ENCODE measurements at places on chromosomes 4 and X.

- no peak for DNase-seq
Observed at GRCh38 chrX:85996555-85996954, 50.8 kb downstream of the CHM start.

- no peak for DNase-seq
Observed at GRCh38 chrX:74781507-74782034, 143.7 kb downstream of the NEXMIF start.

DNA sequence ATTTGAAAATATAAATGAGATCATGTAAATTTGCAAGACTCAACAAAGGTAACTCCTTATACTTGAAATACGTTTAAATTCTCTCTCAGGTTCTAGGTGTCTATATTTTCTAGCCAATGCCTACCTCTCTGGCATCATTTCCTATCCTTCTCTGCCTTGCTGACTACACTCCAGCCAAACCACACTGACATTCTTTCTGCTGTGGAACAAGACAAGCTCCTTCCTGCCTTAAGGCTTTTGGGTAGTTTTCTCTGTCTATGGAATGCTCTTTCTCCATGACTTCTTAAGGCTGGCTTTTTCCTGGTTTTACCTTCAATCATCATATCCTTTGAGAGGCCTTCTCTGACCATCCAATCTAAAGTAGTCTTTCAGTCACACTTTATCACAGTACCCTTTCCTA lies 201.0 kb downstream of the SPRY1 start:
- no peak for DNase-seq

DNA sequence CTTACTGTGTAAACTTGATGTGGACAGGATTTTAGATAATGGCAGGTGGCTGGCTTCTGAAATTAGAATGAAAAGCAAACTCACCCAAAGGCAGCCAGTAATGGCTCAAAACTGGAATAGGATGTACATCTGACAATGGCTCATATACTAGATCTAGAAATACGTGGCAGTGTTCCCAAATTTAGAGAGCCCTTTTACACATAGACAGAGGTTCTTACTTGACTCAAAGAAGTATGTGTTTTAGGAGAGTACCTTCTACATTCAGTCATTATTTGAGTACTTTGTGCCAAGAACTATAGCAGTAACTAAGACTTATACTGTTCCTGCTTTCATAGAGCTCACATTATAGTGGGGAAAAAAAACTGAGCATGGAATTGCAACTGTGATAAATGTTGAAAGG lies 48.0 kb downstream of the UBE2K start:
- DNase-seq = no peak

- DNase-seq = no peak
Observed at GRCh38 chr4:7227008-7227407, 34.7 kb downstream of the SORCS2 start.

GRCh38 chr4:26218677-26219605 lies 101.9 kb upstream of the RBPJ start:
- no peak for DNase-seq

DNA sequence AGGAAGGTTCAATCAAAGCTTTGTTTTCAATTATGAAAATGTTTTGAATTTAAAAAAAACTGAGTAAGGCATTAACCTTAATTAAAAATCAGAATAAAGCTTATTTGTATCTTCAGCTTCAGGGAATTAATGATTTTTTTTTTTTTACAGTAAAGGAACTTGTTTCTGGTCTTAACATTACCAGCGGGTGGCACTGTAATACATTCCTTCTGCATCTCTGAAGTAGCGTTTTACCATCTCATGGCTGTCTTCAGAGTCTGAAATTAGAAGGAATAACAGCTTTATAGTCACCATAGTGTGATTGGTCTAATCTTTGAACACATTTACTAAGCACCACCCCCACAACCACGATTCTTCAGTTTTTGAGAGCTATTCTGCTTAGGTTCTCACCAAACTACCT lies 102.6 kb downstream of the IL1RAPL2 start:
- no peak for DNase-seq

DNA sequence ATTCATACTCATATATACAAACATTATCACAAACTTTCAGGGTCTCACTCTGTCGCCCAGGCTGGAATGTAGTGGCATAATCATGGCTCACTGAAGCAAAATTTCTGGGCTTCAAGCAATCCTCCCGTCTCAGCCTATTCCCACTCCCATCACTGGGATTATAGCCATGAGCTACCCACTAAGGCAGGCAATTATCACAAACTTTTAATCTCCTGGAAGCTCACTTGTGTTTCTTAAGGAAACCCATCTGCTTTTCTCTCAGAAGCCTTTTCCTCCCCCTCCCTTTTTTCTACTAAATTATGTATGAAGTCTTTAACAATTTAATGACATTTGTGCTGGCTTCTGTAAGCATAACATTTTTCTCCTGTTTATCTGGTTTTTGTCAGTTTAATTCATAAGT lies 170.5 kb downstream of the AREG start:
- no peak for DNase-seq

DNA sequence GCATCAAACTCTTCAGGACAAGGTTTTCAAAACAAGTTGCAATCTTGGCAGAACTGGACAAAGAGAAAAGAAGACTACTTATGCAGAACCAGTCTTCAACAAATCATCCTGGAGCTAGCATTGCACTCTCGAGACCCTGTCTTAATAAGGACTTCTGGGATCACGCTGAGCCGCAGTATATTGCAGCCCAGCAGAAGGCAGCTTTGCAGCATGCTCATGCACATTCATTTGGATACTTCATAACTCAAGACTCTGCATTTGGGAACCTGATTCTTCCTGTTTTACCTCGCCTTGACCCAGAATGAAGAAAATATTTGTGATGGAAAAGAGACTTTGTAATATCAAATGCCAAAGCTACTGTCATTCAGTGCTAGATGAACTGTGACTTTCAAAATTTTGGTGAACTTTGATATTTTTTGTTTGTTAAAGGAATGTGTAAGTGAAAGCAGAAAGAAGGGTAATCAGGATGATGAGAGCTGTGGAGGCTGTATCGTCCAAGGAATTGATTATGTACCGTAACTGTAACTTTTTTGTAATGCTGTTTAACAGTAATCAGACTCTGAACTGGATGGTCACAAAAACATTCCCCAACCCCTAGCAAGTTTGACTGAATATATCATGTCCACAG lies 27.2 kb downstream of the HSPA4L start:
- DNase-seq = no peak

DNA sequence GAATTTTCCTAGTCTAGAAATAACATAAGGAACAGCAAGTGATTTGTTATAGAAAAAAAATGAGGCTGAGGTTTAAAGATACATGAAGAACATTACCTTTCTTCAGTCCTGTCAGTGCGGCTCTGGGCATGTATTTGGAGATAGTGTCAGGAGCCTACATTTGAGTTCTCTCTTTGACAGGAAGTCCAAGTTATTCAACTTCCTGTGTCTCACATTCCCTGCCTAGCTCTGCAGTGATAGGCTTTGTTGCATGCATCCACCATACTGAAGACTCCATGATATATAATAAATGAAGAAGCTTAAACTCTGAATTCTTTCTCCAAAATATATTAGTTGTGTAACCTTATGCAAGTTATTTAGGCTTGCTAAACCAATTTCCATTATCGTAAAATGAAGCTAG lies 148.7 kb downstream of the RELL1 start:
- no peak for DNase-seq

DNA sequence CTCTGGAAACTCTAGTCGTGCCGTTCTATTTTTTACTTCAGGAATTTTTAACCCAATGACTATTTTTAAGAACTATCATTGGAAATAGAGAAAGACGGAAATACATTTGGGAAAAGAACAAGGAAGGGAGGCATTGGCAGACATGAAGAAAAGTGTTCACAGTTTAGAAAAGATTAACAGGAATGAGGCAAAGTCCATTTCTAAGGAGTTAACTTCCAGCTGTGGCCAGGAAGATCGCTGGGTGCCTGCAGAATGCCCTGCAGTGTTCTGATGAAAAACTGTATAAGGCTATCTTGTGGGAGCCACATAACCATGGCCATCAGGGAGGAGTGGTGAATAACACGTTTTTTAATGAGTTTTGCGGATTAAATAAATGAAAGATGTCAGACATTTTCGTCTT lies 150.6 kb upstream of the VCX3A start:
- no peak for DNase-seq

GRCh38 chrX:141164406-141164805 lies 12.5 kb downstream of the LDOC1 start:
- DNase-seq = no peak

DNA sequence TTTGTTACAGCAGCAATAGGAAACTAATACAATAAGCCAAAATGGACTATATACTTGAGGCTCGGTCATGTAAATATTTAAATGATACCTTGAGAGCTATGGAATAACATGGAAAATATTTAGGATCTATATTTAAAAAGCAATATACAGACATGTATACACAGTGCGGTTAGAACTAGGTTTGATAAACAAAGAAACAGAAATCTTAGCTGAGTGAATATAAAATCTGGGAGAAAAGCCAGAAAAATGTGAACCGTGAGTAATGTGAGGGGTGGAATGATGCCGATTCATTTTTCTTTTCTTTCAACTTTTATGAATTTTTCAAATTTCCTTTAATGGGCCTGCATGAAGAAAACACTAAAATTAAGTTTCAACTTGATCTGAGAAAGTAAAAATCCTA lies 104.1 kb downstream of the ATXN3L start:
- no peak for DNase-seq

DNA sequence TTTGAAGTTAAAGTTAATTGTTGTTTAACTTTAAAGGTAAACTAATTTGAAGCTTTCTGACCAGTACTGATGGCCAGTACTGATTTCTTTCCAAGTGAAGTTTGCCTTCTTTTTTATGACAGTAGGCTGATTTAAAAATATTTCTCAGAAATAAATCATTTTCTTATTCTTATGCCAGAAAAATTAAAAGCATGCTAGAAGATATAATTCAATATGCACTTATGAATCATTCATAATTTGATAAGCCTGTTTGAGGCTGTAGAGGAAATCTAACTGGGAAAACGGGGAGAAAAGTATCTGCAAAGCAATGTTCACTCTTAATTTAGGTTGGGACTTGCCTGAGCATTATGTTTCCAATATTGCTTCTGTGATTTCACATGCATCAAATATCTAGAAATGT lies 1112.0 kb upstream of the INTU start:
- no peak for DNase-seq

DNA sequence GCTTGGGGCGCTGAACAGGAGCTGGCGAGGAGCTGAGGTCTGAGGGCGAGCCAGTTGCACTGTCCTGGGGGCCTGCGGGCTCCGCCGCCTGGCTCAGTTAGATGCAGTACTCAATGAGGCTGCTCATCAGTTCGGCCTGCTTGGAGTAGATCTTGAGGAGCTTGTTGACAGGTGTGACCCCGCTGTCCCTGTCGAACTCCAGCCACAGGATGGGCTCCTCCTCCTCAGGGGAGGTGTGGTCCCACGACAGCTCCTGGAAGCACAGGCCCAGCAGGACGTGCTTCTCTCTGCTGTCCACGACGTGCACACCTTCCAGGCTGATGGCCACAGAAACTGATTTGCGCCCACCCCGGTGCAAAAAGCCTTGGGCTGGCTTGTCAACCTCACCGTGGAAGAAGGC lies 16.5 kb upstream of the LAS1L start:
- no peak for DNase-seq

- DNase-seq = no peak
Observed at GRCh38 chr4:152104901-152105357, 344.1 kb upstream of the GATB start.

- DNase-seq = no peak
Observed at GRCh38 chr4:77994194-77994721, 62.9 kb upstream of the FRAS1 start.

DNA sequence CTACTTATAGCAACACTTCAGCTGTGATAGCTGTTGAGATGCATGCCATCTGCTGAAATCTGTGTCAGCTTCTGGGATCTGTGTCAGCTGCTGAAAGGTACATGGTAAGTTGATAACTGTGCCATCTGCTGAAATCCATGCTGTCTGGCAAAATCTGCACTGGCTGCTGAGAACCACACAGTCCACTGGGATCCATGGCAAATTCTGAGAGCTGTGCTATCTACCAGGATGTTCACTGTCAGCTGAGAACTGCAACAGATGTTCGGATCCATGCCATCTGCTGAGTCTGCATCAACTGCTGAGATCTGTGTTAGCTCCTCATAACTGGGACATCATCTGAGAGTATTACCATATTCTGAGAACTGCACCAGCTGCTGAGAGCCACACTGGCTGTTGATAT lies 430.5 kb upstream of the POU3F4 start:
- DNase-seq = no peak

GRCh38 chr4:175946472-175947116 lies 119.0 kb upstream of the WDR17 start:
- DNase-seq = no peak

GRCh38 chr4:80011636-80012236 lies 61.3 kb downstream of the ANTXR2 start:
- DNase-seq = no peak

DNA sequence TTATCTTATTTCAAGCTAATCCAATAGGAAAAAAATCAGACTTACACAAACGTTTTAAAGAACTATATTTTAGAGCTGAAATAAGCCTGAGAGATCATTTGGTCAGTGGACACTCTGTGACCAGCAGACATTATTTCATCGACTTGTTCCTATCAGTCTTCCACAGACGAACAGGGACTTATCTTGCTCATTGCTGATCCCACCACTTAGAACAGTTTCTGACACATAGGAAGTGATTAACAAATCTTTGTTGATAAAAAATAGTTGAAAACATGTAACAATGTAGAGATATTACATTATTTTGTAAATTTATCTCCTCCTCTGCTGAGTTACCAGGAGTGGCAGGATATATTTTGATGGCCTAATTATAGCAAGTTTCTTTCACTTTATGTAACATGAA lies 65.8 kb downstream of the TAPT1 start:
- DNase-seq = no peak

DNA sequence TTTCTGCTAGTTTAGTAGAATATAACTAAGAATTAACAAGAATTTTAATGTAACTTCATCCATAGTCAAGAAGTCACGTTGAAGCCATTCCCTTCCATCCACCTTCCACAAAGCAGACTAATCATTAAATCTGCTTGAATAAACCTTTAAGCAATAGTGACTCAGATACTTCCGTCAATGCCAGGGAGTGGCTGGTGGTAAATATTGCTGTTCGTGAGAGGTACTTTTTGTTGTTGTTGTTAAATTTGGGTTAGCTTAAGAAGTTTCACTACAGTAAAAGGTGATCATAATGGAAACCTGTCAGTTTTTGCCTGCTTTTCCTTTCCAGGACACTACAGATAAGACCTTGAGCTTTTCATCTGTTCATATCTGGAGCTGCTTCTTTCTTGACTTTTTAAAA lies 316.3 kb downstream of the TMA16 start:
- no peak for DNase-seq

DNA sequence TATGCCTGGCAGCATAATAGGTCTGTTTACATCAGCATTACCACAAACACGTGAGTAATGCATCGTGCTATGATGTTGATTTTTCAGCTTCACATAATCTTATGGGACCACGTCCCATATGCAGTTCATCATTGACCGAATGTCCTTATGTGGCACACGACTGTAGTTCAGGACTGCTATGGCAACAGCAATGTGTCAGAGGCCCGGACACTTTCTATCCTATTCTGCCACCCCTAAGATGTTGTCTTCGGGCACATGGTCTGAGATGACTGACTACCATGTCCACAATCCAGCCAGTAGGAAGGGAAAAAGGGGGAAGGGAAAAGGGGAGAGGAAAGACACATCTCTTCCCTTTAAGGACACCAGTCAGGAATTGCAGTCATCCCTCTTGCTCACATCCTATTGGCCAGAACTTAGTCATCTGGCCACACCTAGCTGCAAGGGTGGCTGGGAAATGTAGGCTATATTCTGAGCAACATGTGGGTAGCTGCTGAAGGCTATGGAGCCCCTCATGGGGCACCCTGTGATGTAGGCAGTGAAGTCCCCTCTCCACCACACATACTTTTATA lies 196.0 kb upstream of the RBPJ start:
- DNase-seq = no peak
